NCI-H1436 (cell line): ENCODE measurements at places on chromosomes 5 and 9.

DNA sequence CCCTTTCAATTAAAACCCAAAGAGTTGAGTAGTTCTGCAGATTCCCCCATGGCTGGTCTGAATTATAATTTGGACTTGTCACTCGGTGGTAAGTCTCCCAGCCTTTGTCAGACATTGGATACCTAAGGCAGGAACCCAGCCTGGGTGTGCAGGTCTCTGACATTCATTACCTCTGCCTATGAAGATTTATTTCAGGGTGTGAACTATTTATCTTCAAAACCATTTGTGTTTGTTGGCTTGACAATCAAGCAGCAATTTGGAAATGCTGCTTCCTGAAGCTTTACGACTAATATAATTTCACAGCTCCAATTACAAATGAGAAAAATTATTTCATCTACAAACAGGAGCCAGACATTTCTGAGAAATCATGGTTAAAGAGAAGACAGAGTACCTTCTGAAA is 160.5 kb downstream of the DOCK2 start:
- DNase-seq: no peak

- no peak for DNase-seq
These were observed 12.4 kb downstream of the CEL start for GRCh38 chr9:133074111-133074651.

- no peak for DNase-seq
These were observed 52.5 kb upstream of the ORM1 start for GRCh38 chr9:114270120-114270975.

DNA sequence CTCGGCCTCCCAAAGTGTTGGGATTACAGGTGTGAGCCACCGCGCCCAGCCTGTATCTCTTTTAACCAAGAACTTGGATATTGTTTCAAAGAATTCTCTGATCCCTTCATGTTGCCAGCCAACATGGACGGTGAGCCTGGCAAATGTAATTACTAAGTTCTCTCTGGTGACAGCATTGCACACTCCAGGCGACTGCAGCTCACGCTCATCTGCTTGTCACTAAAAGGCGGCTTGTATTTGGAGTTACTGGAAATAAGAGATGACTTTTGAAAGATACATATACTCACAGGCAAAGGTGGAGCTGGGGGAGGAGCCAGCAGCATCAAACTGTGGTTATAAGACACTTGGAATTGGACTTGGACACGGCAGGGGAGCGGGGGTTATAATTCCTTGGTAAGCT is 172.3 kb downstream of the SLIT3 start:
- no peak for DNase-seq

DNA sequence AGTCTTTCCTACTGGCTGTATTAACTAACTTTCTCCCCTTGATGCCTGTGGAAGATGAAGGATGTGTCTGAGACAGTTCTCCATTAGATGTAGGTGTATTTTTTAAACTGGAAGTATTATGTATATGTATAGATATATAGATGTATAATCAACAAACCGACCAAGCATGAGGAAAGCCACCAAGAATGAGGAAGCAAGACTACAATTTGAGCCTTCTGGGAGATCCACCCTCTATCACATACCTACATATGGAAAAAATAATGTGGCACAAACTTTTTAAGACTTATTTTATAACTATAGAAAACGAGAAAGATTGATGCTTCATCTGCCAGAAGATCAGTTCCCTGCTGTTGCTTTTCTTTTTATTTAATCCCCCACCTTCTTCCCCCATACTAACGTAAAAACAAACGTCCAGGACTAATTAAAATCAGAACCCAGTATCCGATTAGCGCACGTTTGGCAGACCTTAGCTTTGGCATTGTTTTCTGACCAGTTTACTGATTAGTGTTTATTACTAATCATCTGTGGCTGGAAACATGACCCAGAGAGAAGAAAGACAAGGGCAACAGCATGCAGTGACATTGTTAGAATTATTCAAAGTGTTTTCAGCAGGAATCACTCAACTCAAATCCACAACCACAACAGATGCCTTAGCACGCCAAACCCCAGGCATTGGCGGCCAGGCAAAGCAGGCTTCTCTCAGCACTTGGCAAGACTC is 490.2 kb downstream of the EBF1 start:
- DNase-seq: no peak

DNA sequence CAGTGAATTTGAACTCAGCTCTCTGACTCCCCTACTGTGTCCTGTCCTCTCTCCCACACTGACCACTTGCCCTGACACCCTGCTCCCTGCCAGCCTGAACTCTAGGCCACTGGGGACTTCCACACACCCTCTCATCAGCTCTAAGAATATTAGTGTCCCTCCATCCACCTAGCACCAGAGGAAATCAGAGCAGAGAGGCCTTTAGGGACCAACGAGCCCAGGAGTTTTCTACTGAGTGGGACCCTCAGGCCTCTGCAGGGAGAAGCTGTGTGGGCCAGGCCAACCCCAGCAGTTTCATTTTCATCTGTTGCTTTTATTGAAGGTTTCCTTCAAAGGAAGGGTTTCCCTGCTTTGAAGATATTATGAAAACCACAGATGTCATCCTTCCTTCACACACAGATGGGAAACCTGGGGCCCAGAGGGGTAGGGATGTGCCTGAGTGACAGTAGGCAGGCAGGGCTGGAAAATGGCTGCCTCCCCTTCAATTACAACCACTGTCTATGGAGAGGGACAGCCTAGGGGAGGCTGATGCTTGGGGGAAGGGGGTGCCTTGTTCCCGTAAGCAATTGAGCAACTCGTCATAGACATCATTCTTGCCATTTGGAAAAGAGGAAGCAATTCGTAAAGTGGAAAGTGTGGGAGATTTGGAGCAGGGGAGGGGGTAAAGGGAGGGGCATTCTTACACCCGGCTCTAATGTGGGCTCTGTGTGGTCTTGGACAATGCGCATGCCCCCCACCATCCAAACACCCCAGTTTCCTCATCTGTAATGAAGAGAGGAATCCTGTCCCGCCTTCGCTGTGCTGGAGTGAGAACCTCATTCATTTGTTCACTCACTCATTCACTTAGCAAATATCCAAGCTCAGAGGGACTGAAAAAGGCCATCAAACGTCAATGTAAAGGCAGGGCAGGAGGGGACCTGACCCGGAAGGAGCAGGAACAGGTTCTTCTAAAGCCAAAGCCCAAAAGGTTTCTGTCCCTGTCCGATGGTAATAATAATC is 3.9 kb downstream of the GLIPR2 start:
- DNase-seq: no peak

DNA sequence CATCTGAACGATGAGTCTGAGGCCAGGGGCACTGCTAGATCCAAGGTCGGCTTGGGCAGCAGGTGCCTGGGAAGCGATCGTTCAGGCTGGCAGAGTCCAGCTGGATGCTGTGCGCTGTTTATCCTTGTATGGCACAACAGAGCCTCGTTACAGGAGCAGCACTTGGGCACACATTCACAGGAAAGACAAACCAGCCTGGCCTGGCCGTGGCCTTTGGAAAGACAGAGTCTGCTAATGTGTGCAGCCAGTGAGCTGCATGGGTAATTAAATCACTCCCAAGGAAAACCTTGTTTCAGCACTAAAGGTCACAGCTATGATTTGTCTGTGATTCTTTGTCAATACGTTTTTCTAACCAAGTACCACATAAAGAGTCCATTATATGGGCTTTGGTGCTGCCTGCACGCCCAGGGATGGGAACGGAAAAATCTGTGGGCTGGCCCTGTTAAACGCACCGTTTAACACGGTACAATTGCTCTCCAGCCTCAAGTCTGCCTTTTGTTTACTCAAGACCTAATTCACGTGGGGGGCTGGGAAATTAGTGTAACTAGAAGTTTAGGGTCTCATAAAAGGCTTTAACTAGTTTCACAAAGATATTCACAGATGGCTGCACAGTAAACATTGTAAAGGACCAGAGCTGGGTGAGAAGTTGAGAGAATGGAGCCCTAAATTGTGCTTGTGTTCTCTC is 509.3 kb downstream of the KDM4C start:
- no peak for DNase-seq

GRCh38 chr9:12539580-12539975 is 153.6 kb upstream of the TYRP1 start:
- no peak for DNase-seq

DNA sequence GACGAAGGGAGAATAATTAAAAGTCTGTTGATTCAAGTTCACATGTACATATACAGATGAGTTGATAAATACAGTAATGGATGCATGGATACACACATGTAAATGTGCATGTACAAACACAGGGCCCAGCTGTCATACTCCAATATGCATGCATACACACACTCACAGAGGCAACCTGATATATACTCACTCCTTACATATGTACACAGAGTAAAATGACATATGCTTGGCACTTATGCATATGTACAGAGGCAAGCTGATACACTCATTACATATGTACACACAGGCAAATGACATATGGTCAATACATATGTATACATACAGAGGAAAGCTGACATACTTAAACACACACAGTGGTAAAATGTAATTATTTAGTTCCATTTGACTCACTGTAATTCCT is 7.2 kb upstream of the TMEFF1 start:
- no peak for DNase-seq

GRCh38 chr9:34085581-34086500 is 37.2 kb upstream of the UBAP2 start:
- DNase-seq: no peak

GRCh38 chr5:122385286-122385685 is 73.2 kb downstream of the SNCAIP start:
- no peak for DNase-seq

DNA sequence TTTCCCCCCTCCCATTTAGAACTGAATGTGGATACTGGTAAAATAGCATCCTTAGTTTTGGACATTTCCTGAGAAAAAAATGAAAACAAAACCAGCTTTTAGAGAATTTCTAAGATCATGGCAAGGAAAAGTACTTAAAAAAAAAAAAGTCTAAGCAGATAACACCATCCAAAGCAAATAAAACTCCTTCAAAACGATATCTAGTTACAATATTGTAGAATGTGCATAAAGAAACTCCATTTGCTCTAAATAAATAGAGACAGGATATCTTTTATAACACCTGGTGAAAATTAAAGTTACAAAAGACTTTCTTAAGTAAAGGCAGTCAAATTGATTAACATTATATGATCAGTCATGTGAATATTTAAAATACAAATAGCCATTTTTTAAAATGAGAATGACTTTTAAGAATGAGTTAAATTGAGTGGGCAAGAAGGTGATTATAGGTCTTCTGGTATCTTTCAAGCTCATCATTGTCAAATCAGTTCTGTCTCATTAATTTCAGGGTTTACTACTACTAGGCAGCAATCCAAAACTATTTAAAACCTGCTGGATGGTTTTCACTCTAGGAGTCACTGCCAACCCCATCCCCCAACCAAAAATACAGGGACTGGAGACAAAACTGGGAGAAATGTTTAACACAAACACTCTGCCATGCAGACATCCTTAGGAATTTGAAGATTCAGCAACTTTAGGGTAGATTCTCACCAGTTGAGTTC is 382.6 kb downstream of the ADGRV1 start:
- DNase-seq: no peak

- no peak for DNase-seq
These were observed 46.5 kb downstream of the SLC25A46 start for GRCh38 chr5:110785356-110785755.

- DNase-seq: no peak
These were observed 4.7 kb downstream of the PLIN2 start for GRCh38 chr9:19122490-19123042.

GRCh38 chr9:38016375-38017135 is 52.5 kb downstream of the SHB start:
- DNase-seq: no peak

- no peak for DNase-seq
These were observed 531.2 kb upstream of the ZNF608 start for GRCh38 chr5:125277494-125278154.

DNA sequence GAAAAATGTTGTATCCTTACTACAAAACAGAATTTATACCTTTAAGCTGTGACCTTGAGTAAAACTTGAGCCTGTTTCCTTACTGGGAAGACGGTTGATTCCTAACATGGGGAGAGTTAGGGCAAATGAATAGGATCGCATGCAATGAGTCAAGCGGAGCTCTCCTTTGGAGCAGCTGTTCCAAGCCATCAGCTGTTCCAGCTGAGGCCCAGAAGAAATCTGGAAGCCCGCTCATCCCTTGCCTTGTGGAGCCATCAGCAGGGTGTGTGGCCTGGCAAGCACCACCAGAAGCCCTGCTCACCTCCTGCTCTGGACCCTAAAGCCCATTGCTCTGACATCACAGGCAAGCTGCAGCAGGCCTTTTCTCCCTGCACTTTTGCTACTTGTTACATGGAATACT is 8.0 kb downstream of the KIAA1191 start:
- DNase-seq: no peak

GRCh38 chr5:14557791-14558415 is 23.7 kb upstream of the OTULINL start:
- DNase-seq: no peak

DNA sequence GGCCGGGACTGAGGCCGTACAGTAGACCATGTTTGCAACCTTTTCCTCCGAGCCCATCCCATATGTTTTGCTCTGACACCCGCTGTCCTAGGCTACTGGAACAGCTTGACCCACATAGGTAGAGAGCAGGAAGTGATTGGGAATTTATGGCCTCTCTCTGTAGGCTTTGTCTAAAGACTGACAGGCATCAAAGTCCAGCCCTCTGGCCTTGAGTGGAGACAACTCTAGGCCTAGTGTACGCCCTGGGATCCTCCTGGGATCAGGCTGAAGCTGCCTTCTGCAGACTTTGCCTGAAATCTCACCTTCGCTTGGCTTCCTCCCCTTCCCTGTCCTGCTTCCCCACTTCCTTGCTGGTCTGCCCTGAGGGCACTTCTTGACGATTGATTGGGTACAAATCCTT is 13.6 kb upstream of the AKNA start:
- DNase-seq: no peak

GRCh38 chr5:72845889-72846288 is 29.4 kb downstream of the TNPO1 start:
- DNase-seq: no peak

DNA sequence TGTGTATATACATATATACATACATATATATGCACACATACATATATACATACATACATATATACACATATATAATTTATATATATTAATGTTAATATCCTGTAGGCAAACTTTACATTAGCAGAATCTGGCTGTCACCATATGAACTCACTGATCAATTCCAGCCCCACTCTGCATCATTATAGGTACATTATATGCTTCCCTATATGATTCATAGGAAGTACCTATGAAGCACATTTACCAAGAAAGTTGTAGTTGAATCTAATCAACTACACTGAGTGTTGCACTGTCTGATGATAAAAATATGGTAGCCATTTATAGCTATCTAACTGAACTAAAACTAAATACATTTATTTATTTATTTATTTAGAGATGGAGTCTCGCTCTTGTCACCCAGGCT is 5.5 kb upstream of the SPATA6L start:
- DNase-seq: no peak

- no peak for DNase-seq
These were observed at the start of gene PCDHA6 for GRCh38 chr5:140827704-140828361. TSS of gene PCDHA6 (plus strand) at chr5:140827960. CDS start at chr5:140828092, 132 bp downstream.

DNA sequence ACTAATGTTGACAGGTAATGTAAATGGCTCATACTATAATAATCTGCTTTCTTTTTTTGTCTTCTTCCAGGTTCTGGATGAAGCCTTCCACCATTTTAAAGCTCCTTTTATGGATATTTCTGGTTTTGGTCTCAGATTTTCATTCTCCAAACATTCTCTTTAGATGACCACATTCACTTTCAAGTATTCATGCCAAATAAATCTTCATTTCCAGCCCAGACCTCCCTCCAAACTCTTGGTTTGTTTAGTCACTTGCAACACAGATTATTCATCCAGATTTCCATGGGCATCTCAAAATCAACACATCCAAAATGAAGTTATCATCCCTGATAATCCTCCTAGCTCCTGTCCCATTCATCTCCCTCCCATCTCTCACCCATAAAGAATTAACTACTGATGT is 40.3 kb upstream of the SVEP1 start:
- no peak for DNase-seq

- peak; percentile 80 for DNase-seq
These were observed at the start of gene STK32A for GRCh38 chr5:147234825-147235635. TSS of gene STK32A (plus strand) at chr5:147235026. CDS start at chr5:147239635, 4,609 bp downstream.

- DNase-seq: no peak
These were observed 111.7 kb upstream of the PUM3 start for GRCh38 chr9:2955575-2955974.
